Right ventricle myocardium inferior (tissue), 1 donor: ENCODE measurements at places on chromosomes 11 and 22. TPM values are rescaled to one million over a fixed set of nuclear protein-coding genes. Genes with fewer than 3 reads are reported as not detected.

The CHRM4 gene
- not detected for total RNA-seq

The OR4X2 gene
- not detected for total RNA-seq

The PRSS23 gene
- total RNA-seq, result 7.2 TPM

The SF3A1 gene
- 95.4 TPM for total RNA-seq

The MPZL2 gene
- 11.4 TPM for total RNA-seq

The XNDC1N gene
- total RNA-seq, result 3.2 TPM

The GALNT18 gene
- total RNA-seq, result 22.9 TPM

The INSC gene
- 0.51 TPM for total RNA-seq

The NXPE1 gene
- total RNA-seq, result not detected
